ENCODE measurements at places on chromosomes 16 and 17.

- no peak for DNase-seq
Measured at GRCh38 chr16:86403541-86404163, 106.7 kb upstream of the FOXF1 start.

DNA sequence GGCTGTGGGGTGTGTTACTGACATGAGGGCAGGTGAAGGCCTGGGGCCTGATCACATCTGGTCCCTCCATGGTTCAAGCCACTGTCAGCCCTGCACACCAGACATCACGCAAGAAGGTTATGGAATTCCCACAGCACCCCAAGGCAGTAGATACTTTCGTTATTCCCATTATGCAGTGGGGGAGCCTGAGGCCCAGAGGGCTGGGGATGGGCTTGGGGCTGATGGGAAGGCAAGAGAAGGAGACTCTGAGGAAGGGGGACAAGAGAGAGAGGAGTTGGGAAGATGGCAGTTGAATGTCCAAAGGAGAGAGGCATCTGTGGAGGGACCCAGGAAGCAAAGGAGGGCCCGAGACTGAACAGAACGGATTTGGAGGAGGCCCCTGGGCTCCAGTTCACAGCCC is 34.7 kb downstream of the TRPV2 start:
- no peak for DNase-seq

DNA sequence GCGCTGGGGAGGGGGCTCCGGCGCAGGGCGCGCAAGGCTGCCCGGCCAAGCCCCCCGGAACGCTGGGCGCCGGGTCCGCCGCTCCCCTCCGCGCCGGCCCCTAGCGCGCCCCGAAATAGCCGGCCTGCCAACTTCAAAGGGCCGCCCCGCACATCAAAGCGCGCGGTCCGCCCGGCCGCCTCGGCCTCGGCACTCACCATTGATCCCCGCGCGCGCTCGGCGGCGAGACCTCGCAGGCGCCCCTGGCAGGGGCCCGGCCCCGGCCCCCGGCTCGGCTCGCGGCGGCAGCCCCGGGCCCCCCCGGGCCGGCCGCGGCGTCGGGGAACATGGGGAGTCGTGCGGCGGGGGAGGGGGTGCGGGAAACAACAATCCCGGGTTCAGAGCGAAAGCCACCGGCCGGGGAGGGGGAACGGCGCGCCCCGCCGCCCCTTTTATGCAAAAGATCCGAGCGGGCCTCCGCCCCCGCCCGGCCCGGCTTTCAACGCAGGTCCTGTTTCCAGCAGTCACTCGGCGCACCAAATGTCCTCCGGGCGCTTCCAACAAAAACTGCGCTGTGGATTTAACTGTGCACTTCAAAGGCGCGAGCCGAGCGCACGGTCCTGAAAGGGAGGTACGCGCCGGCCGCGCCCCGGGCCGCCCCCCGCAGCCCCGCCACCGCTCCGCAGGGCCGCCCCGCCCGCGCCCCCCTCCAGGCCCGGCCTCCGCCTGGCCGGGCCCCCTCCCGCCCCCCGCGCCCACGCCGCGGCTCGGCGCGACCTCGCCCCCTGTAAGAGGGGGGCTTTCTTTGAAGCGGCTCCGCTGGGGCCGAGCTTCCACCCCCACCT is 608 bp downstream of the AXIN2 start:
- DNase-seq: peak; percentile 43

GRCh38 chr16:66144641-66145040 is 221.8 kb upstream of the CDH5 start:
- no peak for DNase-seq

GRCh38 chr17:64306850-64307463 is 43.9 kb upstream of the TEX2 start:
- DNase-seq: peak; percentile 85

DNA sequence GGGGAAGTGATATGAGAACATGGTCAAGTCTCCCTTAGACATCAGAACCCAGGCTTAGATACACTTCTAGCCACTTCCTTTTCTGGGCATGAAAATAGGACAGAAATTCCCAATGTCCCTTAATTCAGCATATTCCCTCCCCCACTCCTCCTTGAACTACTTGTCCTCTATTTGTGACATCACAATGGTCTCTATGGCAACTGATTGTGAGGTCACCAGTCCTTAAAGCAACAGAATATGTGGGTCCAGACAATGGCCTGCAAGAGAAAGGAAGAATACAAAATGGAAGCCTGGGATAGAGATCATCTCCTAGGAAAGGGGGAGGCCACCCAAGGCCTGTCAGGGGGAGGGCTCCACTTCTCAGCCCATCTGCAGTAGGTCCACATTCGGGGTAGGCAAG is 6.7 kb upstream of the SEZ6 start:
- DNase-seq: no peak

GRCh38 chr17:81396722-81397313 is 1.6 kb downstream of the BAHCC1 start:
- peak; percentile 79 for DNase-seq

GRCh38 chr17:75288770-75289114 is 491 bp downstream of the SLC25A19 start:
- peak; percentile 60 for DNase-seq

DNA sequence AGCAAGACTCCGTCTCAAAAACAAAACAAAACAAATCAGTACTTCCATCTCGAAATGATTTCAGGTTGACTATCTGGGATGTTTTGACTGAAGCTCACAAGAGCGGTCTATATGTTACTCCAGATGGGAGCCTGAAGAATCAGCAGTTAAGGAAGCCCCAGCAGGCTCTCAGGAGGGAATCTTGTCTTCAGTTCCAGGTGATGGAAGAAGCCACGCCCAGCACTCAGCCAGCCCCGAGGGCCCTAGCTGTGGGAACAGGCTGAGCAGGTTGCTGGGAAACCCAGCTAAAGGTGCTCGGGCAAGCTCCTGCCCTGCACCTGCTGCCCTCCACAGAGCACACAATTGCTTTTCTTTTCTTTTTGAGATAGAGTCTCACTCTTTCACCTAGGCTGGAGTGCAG is 32.4 kb downstream of the WIPI1 start:
- DNase-seq: no peak

DNA sequence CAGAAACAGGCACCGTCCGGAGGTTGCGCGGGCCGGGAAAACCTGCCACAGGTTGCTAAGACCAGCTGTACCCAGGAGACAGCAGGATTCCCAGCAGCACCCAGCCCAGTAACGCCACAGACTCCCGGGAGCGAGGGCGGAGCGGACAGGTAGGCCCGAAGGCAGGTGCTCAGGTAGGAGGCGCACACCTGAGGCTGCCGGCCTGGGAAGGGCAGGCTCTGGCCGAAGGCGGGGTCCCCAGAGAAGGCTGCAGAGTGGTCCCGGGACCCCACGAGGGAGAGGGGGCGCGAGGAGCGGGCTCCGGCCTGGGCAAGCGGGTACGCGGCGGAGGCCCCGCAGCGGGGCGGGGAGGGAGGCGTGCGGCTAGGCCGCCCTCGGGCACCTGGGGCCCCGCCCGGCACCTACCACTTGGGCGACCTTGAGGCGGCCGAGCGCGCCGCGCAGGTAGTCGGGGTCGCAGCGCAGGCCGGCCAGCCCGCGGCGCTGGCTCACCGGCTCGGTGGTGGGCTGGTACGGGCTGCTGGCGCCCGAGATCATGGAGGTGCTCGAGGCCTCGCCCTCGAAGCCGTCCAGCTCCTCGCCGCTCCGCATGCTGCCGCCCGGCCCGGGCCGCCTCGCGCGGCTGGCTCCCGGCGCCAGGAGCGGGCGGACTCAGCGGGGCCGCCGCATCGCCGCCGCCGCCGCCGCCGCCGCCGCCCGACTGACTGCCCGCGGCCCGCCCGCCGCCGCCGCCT is 441 bp downstream of the CMTM4 start:
- no peak for DNase-seq

DNA sequence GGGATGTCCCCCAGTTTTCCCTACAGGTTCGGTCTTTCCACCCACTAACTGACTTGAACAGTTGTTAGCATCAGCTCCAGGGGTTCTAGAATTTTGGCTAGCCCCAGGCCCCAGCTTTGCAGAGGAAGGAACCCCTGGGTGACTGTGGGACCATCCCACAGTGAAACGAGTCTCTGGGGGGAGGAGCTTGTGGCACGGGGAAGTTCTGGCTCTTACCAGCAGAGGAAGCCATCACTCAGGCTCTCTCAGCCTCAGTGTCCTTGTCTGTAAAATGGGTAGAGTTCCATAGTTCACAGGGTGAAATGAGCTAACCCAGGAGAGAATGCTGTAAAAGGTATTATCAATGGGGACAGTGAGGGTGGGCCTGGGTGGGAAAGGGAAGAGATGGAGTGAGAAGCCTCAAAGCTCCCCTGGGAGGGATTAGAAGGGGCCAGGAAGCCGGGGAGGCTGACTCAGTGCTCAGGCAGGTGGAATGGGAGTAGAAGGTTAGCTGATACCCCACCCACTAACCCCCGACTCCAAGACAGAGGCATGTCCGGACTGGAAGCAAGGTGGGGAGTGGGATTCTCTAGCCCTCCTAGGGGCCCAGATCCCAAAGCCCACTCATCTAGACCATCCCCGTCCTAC is 30.9 kb upstream of the CDC42EP4 start:
- no peak for DNase-seq

GRCh38 chr16:4370570-4371356 is 885 bp upstream of the VASN start:
- DNase-seq: no peak

DNA sequence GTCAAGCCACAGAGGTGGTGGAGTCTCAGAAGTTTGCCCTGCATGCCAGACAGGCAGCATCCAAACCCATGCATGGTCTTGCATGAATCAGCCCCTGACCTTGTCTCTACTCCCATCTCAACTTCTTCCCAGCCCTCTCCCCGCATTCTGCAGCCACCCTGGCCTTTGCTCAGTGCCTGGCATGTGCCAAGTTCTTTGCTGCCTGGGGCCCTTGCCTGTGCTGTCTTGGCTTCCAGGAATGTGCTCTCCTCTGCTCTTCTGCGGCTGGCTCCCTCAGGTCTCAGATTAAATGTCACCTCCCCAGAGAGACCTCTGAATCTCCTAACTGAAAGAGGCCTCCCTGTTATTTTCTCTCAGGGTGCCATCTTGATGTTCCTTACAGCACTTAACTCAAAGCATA is 17.6 kb downstream of the DRC3 start:
- no peak for DNase-seq

- DNase-seq: peak; percentile 68
Measured at GRCh38 chr17:70343114-70343513, 173.8 kb downstream of the KCNJ2 start.

GRCh38 chr16:22678311-22678710 is 135.7 kb upstream of the HS3ST2 start:
- DNase-seq: no peak

DNA sequence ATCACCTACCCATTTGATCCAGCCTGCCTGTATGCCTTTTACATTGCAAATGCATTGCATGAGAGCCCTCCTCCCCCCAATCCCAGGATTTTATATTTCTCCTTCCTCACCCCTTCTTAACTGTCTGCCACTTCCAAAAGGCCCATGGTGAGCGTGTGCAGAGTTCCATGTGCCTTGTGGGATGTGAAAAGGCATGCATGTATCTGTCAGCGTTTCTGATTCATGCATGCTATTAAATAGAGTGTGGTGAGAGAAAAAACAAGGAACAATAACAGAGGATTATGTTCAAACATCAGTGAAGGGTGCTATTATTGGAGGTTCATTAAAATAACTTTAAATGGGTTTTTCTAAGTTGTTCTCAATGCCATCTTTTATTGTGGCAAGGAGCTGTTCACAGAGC is 60.9 kb upstream of the CACNG3 start:
- no peak for DNase-seq

- no peak for DNase-seq
Measured at GRCh38 chr17:44931376-44931775, 16.1 kb upstream of the GFAP start.

- DNase-seq: peak; percentile 93
Measured at GRCh38 chr17:74532115-74532514, 840 bp upstream of the CD300LB start.

GRCh38 chr17:2975469-2975958 is 87.9 kb downstream of the OR1D5 start:
- DNase-seq: no peak

DNA sequence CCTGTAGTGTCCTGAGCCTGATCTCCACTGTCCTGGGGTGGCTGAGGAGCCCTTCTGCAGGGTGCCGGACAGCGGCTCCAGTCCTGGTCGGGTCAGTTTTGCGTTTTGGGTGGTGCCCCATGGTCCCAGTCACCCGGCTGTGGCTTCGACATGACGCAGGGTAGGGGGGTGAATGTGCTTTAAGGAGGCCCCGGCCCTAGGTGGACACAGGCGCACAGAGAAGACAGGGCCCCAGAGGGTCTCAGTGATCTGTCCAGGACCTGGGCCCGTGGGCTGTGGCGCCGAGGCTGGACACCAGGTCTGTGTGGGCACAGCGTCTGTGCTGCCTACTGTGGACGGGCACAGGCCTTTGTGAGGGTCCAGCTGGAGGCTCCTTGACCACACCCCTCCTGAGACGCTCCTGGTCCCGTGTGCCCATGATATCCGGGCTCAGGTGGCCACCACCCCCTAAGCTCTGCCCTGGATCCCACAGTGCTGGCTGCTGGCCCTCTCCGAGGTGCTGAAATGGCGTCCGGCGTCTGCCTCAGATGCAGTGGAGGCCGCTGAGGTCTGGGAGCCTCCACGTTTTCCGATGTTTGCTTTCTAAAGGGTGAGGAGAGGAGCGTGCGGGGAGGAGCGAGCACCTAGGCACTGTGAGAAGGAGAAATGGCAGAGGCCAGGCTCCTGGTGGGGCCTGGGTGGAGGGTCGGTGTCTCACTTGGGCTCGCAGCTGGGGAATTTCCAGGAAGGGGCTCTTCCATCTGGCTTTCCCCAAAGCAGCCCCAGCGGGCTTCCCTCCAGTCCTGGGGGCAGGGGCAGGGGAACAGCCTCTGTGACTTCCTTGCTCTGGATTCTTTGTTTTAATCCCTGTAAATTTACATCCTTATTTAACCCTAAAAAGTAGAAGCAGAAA is 56.1 kb upstream of the ACSF3 start:
- peak; percentile 32 for DNase-seq

GRCh38 chr17:44941712-44942331 is 5.8 kb downstream of the KIF18B start:
- DNase-seq: no peak

DNA sequence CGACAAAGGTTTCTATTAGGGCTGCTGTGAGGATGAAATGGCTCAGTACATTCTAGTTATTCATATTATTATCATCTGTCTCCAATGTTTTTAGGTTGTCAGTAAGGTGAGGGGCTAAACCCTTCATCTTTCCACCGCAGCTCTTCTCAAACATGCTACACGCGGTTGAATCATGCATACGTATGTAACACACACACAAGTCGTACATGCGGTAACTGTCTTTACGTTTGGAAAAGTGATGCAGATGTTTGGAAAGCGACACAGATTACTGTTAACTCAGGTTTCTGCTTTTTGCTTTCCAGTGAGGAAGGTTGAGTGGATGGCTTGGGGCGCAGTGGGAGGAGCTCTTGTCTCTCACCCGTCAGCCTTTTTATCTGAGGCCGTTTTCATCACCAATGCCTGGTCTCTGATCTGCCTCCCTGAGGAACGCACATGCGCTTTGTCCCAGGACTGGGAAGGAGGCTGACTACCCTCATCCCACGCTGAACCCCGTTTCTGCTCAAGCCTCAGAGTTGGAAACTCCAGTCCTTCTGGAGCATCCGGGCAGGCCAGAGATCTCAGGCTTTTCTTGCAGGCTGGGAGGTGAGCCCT is 3.2 kb upstream of the FOXL1 start:
- no peak for DNase-seq
